ENCODE measurements at places on chromosomes 16 and 17. TPM values are rescaled to one million over a fixed set of nuclear protein-coding genes. Genes with fewer than 3 reads are reported as not detected.

ACAP1 gene
- total RNA-seq = 60.6 TPM

PTRH2 gene
- 30.5 TPM for total RNA-seq

DNA sequence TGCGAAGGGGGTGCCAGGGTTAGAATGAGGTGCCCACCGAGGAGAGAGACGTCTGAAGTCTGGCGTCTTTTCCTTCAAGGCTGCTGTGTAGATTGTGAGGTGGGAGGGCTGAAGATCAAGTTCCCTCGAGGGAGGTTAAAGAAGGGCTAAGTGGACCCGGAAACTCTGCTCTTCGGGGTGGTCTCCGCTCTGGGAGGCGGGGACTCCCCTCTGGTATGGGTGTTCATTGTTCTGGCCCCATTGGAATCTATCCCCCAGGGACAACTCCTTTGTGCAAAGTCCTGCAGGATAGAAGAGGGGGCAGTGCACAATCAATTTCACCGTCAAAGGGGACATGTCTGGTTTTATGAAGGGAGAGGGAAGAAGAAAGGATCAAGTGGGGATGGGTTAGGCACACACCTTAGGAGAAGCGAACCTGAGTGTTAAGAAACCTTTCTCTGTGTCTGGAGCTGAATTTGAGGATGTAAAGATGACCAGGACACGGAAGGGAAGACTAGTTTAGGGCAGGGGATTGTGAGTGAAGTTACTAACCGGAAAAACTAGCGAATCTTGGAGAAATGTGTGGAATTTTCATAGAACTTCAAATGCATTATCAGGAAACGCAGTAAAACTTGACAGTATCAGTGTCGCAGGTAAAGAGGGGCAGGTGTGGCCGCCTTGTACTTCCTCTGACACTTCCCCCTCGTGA lies 809 bp upstream of the RAB34 start:
- DNase-seq = no peak

GRCh38 chr16:86016201-86016965 lies 117.4 kb downstream of the IRF8 start:
- peak; percentile 52 for DNase-seq

GRCh38 chr16:88906535-88907105 lies 40.2 kb upstream of the PABPN1L start:
- DNase-seq = no peak

GRCh38 chr17:39173526-39174274 lies 7.7 kb upstream of the ARL5C start:
- no peak for DNase-seq
